ENCODE measurements at places on chromosomes 6 and 20. TPM values are rescaled to one million over a fixed set of nuclear protein-coding genes. Genes with fewer than 3 reads are reported as not detected.
A peak's percentile ranks its signal among the peaks of the same experiment; 100 is the strongest.

The SLC44A4 gene
- total RNA-seq: 4.9 TPM

DNA sequence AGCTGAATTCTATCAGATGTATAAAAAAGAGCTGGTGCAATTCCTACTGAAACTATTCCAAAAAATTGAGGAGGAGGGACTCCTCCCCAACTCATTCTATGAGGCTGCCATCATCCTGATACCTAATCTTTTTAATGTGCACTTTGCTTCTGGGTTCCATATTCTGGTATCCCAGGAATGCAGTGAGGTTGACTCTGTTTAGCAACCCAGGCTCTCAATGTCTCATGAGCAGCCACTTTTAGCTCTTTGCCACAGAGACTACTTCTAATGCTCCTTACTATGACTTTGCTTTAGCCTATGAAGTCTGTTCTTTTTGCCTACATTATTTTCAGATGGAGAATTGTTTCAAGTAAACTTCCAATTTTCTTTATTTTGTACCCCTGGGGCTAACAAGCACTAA lies 185.5 kb upstream of the NRSN1 start:
- DNase-seq: no peak

DNA sequence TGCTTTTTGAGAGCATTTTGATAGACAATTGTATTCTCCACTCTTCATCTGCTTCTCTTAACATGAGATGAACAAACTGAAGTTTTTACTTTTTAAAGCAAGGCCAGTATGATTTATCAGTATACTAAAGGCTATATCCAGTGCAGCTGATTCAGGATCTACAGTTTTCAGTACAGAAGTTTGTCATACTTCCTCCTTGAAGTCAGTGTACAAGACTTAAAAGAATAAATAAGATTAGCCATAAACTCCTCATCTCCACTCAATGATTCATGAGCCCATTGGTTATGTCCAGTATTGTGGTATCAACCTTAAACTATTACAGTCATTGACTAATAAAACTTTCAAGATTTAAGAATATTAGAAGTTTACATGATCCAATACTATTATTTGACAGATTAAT lies 374.8 kb upstream of the EPHA7 start:
- DNase-seq: peak; percentile 29

GRCh38 chr6:130783416-130784107 lies 43.6 kb upstream of the SMLR1 start:
- DNase-seq: no peak
